CD8-positive, alpha-beta T cell (primary cell): ENCODE measurements at places on chromosomes 7 and 10. TPM values are rescaled to one million over a fixed set of nuclear protein-coding genes. Genes with fewer than 3 reads are reported as not detected.

- no peak for DNase-seq
Measured at GRCh38 chr7:32204361-32205018, 134.3 kb upstream of the PDE1C start.

DNA sequence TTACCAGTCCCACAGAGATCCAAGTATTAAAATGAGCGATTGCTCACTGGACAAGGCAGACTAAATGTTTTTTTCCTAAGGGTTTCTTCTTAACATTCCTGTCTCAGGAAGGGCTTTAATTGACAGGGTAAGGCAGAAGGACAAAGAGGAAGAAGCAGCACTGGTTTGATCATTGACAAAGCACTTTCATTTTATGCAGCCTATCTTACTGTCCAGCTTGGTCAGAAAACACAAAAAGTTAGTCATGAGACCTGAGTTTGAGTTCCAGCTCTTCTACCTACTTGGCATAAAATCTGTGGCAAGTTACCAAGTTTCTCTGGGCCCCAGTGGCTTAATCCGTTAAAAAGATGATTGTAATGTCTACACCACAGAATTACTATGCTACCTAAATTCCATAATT is 458.5 kb downstream of the GFRA1 start:
- DNase-seq = no peak

The CPA2 gene
- not detected for total RNA-seq

The JAZF1 gene
- total RNA-seq = 6.1 TPM

The NPTX2 gene
- not detected for total RNA-seq

DNA sequence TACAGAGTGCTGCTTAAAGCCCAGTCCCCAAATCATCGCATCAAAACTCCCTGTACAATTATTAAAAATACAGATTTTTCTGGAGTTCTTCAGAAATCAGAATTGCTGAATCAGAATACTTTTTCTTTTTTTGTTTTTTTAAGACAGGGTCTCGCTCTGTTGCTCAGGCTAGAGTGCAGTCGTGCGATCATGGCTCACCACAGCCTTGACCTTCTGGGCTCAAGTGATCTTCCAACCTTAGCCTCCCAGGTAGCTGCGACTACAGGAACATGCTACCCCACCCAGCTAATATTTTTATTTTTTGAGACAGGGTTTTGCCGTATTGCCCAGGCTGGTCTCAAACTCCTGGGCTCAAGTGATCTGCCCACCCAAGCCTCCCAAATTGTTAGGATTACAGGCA is 3.9 kb downstream of the BBIP1 start:
- DNase-seq = no peak

GRCh38 chr10:129965959-129966358 is 1.9 kb upstream of the EBF3 start:
- DNase-seq = no peak

The TAS2R41 gene
- not detected for total RNA-seq

- no peak for DNase-seq
Measured at GRCh38 chr7:142384493-142384922, 126.7 kb upstream of the PRSS58 start.

DNA sequence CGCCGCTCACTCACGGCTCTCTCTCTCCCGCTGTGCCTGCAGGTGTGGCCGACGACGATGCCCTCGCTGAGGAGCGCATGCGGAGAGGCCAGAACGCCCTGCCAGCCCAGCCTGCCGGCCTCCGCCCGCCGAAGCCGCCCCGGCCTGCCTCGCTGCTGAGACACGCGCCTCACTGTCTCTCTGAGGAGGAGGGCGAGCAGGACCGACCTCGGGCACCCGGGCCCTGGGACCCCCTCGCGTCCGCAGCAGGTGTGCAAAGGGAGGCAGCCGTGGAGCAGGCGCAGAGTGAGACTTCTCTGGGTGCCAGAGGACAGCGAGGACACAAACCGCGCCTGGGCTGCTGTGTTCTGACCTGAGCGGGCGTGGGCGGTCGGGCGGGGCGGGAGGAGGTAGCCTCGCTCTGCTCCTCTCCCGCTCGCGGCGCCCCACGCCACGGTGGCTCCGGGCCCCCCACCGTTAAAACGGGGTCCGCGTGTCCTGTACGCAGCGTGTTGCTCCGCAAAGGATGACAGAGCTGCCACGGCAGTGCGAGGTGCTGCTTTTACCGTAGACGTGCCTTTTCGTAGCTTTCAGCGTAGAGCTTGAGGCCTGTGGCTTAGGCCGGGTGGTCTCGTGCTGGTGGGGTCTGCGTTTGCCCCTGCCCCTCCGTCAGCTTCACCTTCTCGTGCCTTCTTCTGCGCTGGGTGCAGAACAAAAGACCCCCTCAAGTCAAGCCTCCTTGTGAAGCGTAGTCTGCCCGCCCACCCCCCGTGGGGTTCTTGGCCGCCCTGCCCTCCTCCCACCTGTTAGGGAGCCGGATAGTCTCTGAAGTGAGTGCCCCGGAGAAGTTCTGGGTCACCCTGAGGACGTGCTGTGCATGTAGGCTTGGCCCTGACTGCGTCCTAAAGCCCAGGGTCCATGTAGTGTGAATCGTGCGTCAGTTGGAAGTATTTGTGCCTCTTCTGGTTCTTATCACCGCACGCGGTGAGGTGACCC is 73.2 kb downstream of the DNAJB6 start:
- DNase-seq = no peak

DNA sequence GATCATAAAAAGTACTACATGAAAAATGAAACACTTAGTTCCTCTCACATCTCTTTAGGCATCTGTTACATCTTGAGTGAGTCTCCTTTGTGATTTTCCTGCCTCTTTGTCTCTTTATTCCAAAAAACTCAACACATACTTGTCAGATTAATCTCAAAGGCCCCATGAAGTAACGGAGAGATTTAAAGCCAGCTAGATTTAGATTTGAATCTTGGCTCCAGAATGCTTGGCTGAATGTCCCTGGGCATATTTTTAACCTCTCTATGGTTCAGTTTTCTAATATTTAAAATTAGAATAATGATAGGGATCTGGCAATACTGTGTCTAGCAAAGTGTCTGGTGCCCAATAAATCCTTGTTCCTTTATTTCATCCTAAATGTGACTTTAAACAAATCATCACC is 140.0 kb downstream of the DGKB start:
- DNase-seq = no peak

GRCh38 chr10:1114315-1114714 is 58.1 kb downstream of the WDR37 start:
- no peak for DNase-seq

DNA sequence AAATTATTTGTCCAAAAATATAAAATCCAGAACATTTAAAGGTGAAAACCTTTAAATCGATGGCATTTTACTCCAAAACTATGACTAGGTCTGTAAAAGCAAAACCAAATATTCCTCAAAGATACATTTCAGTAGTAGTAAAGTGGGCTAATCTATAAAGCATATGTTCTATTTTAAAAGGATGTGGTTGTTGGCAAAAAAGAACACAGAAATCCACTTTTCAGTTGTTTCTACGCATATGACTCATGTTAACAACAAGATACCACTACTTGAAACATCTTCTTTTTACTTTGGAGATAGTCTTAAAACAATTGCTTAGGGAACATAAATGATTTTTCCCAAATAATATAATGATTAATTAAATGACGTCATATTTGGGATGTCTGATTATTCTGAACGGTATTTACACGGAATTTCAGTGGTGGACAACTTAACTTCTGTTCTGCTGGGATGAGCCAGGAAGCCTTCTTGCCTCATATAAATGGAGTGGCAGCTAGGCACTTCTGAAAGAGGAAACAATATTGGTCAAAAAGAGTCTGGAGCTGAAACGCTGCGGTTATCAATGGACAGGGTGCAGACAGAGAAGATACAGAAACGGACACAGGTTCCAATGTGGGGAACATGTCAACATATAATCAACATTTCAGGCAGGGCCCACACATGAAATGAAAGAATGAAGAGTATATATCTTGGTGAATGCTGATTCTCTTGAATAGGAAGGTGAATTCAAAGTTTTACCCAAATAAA is 78.5 kb downstream of the ETV1 start:
- DNase-seq = no peak

GRCh38 chr10:31603235-31604087 is 284.4 kb downstream of the ZEB1 start:
- DNase-seq = peak; percentile 60

The TMEM196 gene
- not detected for total RNA-seq

DNA sequence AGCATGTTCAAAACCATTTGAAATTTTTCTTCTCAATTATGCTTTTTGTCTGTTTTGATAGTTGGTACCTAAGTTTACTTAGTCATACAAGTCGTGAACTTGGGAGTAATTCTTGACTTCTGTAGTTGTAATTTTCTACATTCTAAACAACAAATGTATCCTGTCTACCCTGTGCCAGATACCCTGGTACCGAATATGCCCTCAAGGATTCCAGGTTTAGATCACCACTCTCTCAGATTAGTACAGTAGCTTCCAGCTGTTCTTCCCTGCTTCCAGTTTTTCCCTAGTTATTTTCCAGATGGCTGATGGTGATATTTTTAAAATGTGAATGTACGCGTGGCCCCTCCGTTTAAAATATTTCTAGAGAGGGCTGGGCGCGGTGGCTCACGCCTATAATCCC is 6.5 kb downstream of the STAM start:
- no peak for DNase-seq

- DNase-seq = no peak
Measured at GRCh38 chr7:102321351-102322201, 34.7 kb downstream of the SPDYE6 start.

DNA sequence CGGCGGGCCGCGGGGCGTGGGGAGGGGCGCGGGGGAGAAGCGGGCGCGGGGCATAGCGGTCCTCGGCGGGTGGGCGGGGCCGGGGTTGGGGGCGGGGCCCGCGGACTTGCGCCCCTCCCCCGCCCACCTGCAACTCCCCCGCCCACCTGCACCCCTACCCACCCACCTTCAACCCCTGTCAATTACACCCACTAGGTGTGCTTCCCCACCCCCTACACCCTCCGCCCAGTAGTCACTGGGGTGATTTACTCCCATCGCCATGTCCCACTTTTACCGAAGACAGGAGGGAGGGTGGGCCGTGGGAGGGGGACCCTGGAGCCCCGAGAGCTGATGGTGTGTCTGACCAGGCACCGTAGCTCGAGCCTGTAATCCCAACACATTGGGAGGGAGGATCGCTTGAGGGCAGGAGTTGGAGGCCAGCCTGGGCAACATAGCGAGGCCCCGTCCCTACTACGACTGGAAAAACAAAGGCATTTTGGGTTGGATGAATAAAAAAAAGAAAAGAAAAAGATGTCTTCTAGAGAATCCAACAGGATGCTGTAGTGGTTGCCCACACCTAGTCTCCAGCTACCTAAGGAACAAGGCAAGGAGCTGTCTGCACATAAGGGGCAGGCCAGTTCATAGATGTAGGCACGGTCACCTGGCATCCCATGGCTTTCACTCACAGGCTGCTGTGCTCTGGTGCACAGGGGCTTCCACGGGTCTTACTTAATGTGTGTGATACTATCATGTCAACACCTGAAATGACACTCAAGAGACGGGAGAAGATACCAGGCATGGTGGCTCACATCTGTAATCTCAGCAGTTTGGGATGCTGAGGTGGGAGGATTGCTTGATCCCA is 761 bp downstream of the KCTD7 start:
- peak; percentile 15 for DNase-seq

GRCh38 chr7:17680026-17680425 is 260.3 kb downstream of the SNX13 start:
- DNase-seq = no peak

GRCh38 chr10:63965846-63966245 is 444.6 kb downstream of the REEP3 start:
- DNase-seq = no peak

DNA sequence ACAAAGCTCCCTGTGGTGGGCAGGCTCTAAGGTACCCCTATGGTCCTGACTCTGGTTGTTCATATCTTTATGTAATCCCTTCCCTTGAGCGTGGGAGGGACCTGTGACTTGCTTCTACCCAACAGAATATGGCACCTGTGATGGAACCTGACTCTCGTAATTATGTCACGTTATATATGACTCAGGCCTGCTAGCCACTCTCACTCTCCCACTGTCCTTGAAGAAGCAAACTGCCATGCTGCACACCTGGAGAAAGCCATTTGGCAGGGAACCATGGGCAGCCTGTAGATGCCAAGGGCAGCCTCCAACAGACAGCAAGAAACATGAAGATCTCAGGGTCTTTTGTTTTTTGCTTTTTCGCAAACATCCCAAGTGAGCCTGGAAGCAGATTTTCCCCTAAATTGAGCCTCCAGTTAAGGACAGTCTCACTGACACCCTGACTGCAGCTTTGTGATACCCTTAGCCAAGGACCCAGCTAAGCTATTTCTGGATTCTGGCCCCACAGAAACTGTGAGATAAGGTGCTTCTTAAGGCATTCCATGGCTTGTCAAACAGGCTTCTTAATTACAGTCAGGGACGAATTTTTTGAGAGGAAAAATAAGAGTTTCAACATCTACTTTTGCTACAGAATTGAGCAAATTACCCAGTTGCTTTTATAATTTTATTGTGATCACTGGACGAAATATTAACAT is 49.6 kb downstream of the IFIT5 start:
- DNase-seq = no peak

GRCh38 chr10:59753267-59753666 is at the start of gene MRLN:
TSS of gene MRLN (minus strand) at chr10:59753455.
- no peak for DNase-seq

DNA sequence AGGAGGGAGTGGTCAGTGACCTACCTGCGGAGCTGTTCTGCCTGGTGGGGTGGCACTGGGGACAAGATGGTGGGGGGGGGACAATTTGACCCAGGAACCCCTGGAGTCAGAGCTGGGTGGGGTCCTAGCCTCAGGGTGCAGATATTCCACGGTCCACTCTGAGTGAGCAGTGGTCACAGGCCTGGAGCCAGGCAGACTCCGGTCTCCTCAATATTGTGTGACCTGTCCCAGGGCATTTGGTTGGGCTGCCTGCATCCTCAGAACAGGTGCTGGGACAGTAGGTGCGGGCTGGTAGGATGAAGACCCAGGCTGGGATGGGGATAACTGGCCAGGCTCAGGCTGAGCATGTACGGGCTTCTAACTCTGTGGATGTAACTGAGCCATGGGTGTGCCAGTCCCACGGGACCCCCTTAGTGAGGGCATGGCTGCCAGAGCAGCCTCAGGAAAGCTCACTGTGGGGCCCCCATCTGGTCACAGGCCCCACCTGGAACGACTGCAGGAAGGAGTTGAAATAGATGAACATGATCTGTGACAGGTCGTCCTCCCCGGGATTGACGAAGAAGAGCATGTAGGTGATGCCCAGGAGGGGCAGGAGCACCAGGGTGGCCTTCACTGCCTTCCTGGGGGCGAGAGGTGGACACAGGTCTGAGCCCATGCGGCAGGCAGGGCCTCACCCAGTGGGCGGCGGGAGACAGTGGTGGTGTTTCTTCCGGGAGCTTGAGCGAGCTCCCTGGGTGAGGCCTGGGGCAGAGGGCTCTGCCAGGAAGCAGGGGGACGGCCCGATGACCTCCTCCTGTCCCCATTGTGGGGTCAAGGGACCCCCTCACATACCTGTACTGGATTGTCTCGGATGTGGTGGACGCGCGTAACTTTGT is 26.9 kb downstream of the CRHR2 start:
- no peak for DNase-seq

GRCh38 chr7:23350466-23350865 is 51.3 kb downstream of the MALSU1 start:
- DNase-seq = no peak
